ENCODE measurements at places on chromosomes 12 and 14.

DNA sequence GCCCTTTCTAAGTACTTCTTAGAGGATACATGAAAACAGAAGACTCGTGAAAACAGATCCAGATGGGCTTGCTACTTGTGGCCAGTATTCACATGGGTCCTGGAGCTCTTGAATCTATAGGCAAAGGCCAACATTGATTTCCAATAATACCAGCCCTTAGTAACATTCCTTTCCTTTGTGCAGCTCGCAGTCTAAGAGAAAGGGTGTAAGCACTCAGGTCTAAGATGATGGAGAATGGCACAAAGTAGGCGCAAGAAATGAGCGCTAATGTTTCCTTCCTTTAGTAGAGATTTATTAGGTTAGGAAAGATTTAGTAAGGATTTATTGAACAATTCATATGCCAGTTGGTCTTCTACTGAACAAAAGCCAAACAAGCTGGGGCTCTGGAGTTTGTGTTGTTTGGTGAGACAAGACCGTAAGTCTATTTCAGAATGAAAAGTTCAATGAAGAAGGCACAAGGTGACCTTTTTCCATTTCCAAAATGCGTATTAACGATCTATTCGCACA lies 525 bp downstream of the RNU6-8 start:
- DNase-seq = no peak

DNA sequence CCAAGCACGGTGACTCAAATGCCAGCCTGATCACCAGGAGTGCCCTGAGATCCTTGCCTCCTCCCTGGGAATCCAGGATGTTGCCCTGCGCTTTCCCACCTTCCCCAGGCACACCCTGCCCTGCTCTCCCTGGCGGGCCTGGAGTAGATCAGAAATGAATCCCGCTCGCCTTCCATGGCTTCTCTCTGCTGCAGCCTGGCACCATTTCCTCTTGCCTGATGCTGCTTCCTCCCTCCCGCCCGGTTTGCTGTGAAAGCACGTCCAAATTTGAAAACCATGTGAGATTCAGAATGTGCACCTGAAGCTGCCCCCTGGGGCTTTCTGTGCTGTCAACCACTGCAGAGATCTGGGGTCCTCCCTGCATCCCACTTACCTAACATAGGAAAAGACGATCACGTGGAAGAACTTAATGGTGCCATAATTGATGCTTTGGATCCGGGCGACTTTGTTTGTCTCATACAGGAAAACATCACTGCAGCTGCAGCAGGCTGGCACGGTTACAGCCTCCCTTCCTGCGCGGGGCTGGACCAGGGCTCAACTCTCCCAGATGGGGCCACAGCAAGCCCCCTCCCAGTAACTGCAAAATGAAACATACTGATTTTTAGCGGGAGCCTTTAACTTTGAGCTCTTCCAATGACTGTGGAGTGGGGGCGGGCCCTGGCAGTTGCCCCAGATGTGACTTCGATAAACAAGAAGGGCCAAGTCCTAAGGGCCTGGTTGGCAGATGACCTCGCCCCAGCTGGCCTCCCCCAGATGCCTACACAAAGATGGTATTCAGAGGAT lies 24.9 kb upstream of the C12orf76 start:
- DNase-seq = peak; percentile 67

GRCh38 chr14:76710056-76711010 lies 50.9 kb upstream of the VASH1 start:
- no peak for DNase-seq

DNA sequence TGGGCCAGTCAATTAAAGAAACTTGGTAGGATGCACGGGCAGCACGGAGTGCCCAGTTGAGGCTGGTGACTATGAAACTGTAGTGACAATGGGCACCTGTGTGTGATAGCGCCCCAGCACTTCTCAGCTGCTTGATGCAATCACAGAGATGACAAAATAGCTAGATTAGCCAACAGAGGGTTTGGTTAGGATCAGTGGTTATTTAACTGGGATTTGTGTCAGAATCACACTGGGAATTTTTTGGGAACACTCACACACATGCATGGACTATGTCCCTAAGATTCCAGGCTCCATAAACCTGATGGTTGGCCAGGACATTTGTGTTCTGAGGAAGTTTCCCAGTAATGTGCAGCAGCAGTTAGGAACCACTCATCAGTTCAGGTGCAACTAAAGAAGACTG lies 51.2 kb upstream of the DAAM1 start:
- no peak for DNase-seq

GRCh38 chr12:7039403-7039802 lies 21.1 kb upstream of the C1S start:
- no peak for DNase-seq

- DNase-seq = no peak
Observed at GRCh38 chr12:89951694-89952060, 243.0 kb upstream of the ATP2B1 start.

DNA sequence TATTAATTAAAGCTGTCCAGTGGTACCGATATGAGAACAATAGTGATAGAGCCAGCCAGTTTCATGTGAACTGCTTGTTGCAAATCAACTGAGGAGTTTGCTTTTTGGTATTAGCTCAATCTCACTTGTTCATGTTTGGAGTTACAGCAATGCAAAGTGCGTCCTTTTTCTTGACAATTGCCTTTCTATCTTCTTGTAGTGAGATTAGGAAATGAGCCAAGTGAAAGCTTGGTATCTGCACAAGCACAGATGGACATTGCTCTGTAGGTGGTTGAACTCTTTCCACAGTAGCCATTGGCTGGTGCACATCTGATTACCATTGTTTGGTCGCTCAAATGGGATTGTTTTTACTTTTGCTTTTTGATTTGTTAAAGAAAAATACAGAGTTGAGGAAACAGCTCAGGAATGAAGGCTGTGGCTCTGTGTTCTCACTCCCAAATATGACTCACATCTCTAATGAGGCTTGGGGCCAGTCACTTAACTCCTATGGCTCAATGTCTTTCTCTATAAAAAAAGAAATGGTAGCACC lies 241.4 kb downstream of the BMP4 start:
- no peak for DNase-seq

DNA sequence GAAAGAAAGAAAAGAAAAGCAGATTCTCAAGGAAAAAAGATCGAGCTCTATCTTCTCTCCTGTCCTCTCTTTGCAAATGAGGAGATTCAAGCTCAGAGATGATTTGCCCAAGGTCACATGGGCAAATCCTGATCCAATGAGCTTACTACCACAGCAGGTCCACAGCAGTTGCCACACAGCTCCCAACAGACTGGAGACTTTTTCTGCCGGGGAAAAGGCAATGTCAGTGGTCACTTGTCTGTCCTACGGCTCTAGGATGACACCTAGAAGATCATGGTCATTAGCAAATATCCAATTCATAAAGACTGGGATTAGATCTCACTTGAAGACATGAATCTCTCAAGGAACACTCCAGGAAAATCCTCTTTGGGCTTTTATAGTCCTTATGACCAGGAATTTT lies 58.8 kb downstream of the TTC7B start:
- DNase-seq = no peak

GRCh38 chr12:103785243-103786031 lies 55.6 kb downstream of the NT5DC3 start:
- no peak for DNase-seq

GRCh38 chr12:85322715-85323114 lies 42.7 kb downstream of the ALX1 start:
- no peak for DNase-seq

DNA sequence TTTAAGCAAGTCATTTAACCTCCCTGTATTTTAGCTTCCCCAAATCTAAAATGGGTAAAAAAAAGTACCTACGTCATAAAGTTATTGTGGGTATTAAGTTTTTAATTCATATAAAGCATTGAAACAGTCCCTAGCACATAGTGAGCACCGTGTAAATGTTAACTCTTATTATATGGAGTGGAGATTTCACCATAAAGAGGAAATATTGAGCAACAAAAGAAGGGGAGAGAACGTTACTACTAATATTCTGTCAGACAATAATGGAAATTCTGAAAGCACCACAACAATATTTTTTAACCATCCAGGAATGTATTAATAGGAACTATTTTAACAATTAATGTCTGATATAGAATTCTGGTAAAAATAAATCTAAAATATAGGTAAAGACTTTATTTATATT lies 7.8 kb upstream of the CD163L1 start:
- no peak for DNase-seq

- DNase-seq = peak; percentile 74
Observed at GRCh38 chr12:52582971-52583456, 9.4 kb upstream of the KRT74 start.

DNA sequence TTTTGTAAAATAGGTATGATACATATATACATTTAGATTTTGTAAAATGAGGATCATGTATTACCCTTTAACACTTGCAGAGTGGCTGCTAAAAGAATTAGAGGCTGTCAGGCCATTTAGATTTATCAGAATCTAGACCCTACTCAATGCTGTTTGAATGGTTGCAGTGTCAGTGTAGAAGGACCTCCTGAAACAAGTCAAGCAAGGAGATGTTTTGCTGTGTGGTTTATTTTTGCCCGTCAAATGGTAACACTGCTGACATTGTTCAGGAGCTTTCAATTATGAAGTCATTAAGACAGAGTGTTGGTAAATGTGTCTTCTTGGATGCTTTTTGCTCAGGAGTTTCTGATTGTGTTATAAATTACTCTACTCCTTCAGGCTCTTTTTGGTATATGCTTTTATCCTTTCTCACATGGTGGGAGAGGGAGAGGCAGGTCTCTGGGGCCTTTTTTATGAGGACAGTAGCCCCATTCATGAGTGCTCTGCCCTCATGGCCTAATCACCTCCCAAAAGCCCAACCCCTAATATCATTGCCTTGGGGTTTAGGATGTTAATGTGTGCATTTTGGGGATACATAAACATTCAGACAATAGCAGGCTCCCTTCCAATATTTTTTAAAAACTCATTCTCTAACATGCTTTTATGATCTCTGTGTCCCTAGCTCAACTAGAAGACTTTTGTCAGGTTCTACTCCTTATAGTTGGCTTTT lies 16.5 kb downstream of the EID3 start:
- DNase-seq = no peak

DNA sequence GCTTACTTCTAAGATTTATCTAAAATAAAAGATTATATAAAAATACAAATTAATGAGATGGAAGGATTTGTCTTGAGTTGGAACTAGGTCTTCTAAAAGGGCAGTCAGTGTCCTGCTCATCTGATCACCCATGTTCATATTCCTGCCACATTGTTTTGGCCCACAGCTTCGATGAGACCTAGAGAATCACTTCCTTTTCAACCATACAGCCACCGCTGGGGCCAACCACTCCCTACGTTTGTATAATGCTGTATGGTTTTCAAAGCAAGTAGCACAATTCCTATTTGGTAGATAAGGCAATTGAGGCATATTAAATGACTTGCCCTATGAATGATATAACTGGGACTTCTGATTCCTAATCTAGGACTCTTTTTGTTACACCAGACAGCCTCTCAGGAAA lies 249.4 kb downstream of the ZFP36L1 start:
- no peak for DNase-seq

Measured in activated CD8-positive, alpha-beta memory T cell treated with anti-CD3 and anti-CD28 coated beads, Interleukin-2, amount 50 U/mL, for 48 hours (primary cell).